Adrenal gland (tissue), 19 donors: ENCODE measurements at places on chromosomes 4 and X. TPM values are rescaled to one million over a fixed set of nuclear protein-coding genes. Genes with fewer than 3 reads are reported as not detected.
A peak's percentile ranks its signal among the peaks of the same experiment; 100 is the strongest.

- DNase-seq = no peak
These were observed 58.0 kb upstream of the ABCG2 start for GRCh38 chr4:88216395-88216794.

The RHOXF1 gene
- not detected for total RNA-seq

The MYOZ2 gene
- total RNA-seq = 0.11 TPM

DNA sequence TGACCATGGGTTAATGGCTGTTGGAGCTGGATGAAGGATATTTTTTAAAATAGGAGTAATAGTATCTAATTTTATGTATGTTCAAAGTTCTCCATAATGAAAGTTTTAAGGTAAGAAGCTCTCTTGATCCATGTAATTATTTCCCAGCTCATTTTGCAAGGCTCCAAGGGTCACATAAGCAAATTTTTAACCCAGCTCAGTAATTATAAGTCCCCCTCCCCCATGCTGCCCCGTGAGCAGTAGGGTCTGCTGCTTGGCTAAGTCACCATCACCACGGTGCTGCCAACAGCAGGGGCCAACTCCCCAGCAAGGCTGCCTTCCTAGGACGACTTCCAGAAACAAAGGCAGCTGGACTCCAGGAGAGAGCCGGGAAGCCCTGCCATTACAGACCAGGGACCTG lies 340.0 kb downstream of the FBXW7 start:
- DNase-seq = no peak

GRCh38 chrX:155333544-155334100 lies 792 bp downstream of the CLIC2 start:
- DNase-seq = no peak

DNA sequence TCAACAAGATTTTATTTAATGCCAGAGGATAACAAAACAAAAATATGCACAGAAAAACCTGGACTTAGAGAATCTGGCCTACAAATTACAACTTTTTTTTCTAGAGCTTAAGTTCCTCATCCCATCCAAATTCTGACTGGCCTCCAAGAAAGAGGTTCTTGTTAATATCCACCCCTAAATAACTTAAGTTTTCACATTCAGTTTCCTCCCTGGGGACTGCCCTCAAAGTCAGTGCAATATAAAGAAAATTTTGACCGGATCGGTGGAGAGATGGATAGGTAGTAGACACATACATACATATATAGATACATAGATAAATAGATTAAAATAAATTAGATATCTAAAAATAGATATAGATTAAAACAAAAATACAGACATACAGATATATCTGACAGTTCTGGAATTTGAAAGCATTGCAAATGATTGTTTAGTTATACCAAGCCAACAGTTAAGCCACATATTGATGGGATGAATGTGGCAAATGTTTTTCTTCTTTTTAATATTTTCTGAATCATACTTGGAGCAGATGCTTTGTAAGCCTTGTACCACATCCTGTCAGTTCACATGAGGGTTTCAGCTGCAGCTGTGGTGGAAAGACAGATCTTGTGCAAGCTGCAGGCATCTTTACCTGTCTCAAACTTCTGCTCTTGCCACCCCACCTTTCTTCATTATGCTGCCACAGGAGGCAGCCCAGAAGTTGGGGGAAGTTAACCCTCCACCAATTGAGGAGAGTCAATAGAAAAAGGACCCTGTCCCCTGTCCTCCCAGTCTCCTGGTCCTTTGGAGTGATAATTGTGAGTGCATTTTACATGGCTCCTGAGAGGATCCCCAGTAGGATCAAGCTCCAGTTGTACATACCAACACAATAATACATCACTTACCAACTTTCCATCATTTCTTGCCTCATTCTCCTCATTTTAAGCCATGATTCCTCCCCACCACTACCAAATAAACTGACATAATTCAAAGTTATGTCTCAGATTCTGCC lies 58.5 kb upstream of the PRDM8 start:
- no peak for DNase-seq

DNA sequence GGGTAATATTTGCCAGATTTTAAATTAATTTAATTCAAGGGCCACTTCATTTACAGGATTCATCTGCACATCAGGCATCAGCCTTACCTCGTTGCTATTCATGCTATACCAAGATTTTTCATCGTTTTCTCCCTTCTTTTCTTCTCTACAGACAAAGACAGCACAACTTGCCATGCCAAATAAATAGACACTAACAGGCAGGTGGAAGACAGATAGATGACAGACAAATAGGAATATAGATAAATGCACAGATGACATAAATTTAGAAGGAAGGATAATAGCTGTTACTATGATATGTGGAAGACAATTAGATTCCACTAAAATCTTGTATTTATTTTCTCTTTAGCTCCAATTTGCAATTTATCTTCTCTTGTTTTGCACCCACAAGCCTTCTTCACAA lies 164.5 kb upstream of the ARX start:
- no peak for DNase-seq

The GPC4 gene
- 12.8 TPM for total RNA-seq

- no peak for DNase-seq
These were observed 65.3 kb downstream of the CASP3 start for GRCh38 chr4:184583738-184584502.

DNA sequence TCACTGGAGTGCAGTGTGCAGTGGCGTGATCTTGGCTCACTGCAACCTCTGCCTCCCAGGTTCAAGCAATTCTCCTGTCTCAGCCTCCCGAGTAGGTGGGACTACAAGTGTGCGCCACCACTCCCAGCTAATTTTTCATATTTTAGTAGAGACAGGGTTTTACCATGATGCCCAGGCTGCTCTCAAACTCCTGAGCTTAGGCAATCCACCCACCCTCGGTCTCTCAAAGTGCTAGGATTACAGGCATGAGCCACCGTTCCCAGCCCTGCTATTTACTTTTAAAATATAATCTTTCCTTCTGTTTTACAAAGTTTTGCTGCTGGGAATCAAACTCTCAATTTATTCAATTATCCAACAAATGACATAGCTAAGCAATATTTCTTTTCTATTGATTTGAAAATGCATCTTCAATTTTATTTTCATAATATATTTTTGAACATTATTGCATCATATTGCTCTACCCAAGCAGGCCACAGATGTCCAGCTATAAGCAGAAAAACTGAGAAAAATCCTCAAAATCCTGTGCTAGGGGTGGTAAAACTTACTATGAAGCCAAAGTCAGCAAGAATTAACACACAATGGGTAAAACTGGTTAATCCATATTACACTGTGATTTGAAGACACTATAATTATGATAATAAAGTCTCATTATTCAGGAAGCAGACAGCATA lies 5.2 kb downstream of the TIFA start:
- no peak for DNase-seq

DNA sequence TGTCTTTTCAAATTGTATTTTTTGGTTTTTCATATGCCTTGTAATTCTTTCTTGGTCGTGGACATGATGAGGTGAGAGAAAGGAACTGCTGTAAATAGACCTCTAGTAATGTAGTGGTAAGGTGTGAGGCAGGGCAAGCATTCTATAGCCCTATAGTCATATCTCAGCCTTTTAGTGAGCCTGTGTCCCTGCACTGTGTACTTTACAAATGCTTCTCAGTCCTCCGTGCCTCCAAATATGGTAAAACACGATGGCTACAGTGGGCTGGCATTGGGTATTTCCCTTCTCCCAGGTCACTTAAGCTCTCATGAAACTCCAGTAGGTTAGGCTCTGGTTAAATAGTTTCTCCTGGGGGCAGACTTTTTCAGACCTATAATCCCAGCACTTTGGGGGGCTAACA lies 57.9 kb upstream of the PLS3 start:
- no peak for DNase-seq

DNA sequence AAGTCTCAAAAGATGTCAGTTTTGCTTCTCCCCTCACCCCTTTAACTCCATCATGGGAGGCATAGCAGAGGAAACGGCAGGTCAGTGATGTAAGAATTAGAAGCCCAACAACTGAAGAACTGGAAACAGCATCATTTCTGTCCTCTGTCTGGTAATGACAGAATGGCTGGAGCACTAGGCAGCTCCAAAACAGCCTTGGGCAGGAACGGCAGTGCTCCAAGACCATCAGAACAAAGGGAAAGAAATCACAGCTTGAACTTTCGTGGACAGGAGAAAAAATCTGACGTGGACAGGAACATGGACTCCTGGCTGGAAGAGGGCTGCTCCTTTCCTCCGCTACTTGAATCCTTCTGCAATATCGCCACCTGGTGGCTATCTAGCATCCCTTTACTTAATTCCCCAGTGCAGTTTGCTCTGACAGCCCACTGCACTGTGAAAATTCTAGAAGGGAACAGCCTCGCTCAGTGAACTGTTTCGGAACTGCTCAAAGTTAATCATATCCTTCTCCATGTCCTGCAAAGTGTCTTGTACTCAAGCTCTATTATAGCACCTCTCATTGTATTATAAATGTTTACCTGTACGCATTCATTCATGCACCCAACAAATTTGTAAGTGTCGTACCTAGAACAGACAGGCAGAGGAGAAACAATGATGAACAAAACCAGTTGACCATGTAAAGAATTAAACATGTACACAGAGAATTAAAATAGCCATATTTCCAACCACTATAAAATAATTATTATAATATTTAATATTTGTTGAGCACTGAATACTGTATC lies 20.4 kb downstream of the SLC25A53 start:
- peak; percentile 77 for DNase-seq

GRCh38 chr4:17163156-17163771 lies 264.8 kb upstream of the LDB2 start:
- DNase-seq = no peak

GRCh38 chrX:19772096-19772821 lies 115.1 kb downstream of the SH3KBP1 start:
- peak; percentile 10 for DNase-seq

The SLC10A3 gene
- total RNA-seq = 28.5 TPM

GRCh38 chr4:56658528-56658927 lies 22.6 kb downstream of the HOPX start:
- no peak for DNase-seq
